Stomach (tissue), 19 donors: ENCODE measurements at places on chromosomes 4 and X. TPM values are rescaled to one million over a fixed set of nuclear protein-coding genes. Genes with fewer than 3 reads are reported as not detected.
A peak's percentile ranks its signal among the peaks of the same experiment; 100 is the strongest.

BMX gene
- polyA plus RNA-seq: 0.53 TPM

OTC gene
- not detected for polyA plus RNA-seq

HPSE gene
- polyA plus RNA-seq: 1.2 TPM

DNA sequence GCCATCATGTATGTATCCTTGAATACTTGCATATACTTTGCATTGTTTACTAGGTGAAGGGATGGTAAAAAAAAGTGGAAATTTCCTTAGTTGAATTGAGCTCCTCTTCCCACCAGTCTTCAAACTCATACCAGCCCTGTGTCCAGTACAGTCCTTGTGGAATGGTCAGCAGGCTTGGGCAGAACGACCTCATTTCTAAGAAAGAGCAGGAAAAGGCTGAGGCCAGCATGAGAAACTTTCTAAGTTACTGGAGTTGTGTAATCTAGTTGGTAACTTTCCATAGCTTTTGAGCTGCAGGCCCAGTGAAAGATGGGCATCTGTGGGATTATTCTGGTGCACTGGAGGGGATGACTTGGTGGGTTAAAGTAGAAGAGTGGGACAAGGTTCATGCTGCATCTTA lies 87.6 kb downstream of the DCUN1D4 start:
- DNase-seq: no peak

DNA sequence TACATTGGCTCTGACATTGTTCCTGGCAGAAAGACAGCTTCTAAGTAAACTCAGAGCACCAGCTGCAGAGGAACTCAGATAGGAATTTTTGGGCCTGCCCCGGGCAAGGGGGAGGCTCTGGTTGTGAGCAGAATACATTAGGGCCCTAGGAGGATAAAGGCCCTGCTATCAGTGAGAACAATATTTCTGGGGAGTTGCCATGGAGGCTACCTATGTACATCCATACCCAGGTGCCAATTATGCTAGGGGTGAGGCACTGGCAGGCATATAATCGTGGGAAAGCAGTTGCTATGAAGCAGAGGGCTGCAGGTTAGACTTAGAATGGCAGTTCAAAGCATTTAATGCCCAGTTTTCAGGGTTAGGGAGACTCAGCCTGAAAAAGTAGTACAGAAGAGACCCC lies 273.5 kb upstream of the EDA2R start:
- DNase-seq: no peak

DNA sequence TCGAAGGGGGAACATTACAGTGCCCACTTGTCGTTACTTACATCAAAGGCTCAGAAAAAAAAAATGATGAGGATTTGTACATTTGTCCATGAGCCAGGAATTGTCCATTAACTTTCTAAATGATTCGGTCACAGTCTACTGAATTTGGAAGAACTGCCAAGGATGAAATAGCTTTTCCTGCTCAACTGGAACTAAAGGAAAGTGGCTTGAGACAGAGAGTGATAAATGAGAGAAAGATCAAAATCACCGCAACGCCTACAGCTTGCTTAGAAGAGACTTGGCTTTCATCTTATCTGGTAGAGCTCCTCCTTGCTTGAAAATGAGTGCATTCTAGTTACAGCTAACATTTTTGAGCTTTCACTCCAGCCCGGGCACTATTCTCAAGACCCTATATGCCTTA lies 55.5 kb upstream of the ADGRG2 start:
- DNase-seq: no peak

- no peak for DNase-seq
Measured at GRCh38 chr4:86961605-86962295, 26.9 kb downstream of the AFF1 start.

DNA sequence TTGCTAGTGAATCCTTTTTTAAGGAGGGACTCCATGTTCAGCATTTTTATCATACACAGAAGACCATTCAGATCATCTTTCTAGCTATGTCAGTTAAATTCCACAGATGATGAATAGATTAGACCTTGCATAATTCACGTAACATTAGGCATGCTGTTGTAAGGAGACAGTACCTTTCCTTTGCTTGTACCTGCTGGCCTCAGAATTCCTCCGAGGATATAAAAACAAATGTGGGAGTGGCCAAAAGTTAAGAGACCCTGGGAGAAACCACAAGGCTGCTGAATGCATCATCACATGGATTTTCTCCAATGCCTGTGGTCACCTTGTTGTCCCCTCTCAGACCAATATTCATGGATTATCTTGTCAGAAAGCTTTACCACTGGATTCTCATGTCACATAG lies 201.4 kb downstream of the MAGEB17 start:
- DNase-seq: no peak

GRCh38 chr4:114267976-114268375 lies 288.5 kb upstream of the ARSJ start:
- DNase-seq: no peak

- DNase-seq: peak; percentile 77
Measured at GRCh38 chrX:100636321-100636991, at the start of gene TSPAN6. TSPAN6 (minus strand) TSS chrX:100636806; CDS start chrX:100636694, 112 bp downstream.

GRCh38 chr4:156738766-156739165 lies 232.8 kb downstream of the PDGFC start:
- DNase-seq: no peak

DNA sequence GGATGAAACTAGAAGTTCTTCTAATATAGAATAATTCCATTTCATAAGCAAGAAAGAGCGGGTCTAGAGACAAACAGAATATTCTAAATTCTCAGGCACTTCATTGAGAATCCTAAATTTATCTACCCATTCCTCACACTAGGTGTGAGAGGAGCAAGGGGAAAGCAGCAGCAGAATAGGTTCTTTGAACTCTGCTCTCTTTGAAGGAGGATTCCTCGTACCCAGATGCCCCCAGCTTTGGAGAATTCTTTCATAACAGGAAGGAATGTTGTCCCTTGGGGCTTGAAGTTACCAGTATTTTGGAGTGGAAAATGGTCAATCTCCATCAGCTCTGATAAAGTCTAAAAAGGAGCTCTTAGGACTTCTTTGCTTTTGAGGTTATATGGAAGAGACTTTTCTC lies 59.7 kb upstream of the RASGEF1B start:
- no peak for DNase-seq

GRCh38 chr4:147284256-147284835 lies 196.6 kb upstream of the EDNRA start:
- no peak for DNase-seq

GRCh38 chr4:38967260-38968095 lies 64.7 kb downstream of the TMEM156 start:
- DNase-seq: no peak

DNA sequence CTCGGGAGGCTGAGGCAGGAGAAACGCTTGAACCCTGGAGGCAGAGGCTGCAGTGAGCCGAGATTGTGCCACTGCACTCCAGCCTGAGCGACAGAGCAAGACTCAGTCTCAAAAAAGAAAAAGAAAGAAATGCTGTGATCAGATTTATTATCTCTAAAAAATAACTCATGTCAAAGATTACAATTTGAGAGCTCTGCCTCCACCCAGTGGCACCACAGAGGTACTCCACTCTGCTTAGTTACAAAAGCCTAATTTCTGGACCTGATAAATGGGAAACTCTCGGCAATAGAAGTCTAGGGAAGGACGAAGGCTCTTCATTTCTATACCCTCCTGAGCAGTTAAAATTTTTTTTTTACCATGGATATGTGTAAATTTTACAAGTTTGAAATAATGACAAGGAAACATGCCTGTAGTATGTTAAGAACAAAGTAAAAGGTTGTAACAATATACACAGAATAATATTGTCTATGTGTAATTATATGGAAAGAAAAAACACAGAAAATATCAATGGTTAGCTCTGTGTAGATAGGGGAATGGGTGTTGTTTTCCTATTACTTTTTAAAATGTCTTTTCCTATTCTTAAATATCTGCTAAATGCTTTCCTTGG lies 149.8 kb downstream of the STIM2 start:
- DNase-seq: peak; percentile 56
